ENCODE measurements at places on chromosomes 16 and 17.
A peak's percentile ranks its signal among the peaks of the same experiment; 100 is the strongest.

DNA sequence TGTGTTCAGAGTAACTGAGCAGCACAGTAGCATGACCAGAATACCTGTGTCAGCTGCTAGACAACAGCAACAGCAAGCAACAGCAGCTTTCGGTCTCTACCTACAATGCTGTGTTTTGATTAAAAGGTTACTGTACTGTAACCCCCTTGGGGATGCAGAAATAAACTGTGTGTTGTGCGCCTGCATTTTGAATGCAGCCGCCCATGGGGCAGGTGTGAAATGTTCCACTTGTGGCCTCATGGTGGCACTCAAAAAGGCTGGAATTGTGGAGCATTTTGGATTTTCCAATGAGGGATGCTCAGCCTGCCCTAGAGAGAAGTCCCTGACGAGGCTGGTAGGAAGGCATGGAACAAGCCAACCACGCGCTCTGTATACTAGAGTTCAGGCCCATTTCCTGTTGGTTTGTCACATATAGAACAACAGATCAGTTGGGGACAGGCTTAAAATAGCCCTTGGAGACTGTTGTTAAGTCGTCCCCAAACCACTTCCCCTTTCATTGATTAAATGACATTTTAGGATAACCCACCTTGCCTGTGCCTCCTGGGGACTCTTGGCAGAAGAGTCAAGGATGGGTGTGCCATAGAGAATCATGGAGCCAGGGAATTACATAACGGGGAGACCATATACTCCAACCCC, 27.1 kb downstream of the SCPEP1 start:
- no peak for DNase-seq

DNA sequence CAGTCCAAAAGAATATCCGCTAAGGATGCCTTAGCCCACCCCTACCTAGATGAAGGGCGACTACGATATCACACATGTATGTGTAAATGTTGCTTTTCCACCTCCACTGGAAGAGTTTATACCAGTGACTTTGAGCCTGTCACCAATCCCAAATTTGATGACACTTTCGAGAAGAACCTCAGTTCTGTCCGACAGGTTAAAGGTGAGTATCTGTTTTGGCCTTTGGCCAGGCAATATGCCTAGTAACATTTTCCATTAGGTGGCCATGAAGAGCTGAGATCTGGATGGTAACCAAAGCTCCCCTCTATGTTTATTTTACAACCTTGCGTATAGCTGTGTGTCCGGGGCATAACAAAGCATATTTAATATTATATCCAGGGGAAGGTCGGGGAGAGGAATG, 128.0 kb upstream of the TMEM97 start:
- no peak for DNase-seq

DNA sequence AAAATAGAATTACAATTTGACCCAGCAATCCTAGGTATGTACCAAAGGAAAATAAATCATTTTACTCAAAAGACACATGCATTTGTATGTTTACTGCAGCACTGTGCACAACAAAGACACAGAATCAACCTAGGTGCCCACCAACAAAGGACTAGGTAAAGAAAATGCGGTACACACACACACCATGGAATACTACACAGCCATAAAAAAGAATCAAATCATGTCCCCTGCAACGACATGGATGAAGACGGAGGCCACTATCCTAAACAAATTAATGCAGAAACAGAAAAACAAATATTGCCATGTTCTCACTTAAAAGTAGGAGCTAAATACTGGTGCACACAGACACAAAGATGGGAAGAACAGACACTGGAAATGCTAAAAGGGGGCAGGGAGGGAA, 36.2 kb downstream of the BRD7 start:
- DNase-seq: no peak

DNA sequence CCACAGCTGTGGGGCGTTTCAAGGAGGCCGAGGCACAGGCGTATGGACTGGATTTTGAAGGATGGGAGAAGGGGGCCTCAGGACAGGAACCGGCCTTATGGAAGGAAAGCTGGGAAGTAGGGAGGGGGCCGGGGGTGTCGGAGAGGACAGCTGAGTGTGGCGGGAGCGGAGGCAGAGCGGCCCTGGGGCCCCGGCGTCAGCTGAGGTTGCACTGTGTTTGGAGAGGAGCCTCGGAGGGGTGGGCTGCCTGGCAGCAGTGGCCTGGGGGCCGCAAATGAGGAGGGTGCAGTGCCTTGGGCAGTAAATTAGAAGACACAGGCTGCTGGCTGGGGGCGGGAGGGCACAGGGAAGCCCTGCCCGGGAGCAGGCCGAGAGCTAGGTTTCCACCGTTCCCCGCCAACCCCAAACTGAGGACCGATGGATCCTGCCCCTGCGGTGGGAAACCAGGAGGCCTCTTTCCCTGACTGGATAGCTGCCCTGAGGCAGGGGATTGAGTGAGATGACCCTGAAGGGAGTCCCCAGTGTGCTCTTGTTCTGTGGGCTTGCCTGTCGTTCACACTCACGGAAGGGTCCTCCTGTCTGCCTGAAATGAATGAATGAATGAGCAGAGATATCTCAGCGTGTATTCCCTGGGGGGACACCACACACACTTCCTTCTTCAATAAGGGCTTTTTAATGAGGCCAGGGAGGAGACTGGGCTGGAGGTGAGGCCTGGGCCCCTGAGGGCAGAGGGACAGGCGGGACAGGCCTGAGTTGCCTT, 18.4 kb downstream of the FOXJ1 start:
- DNase-seq: no peak

GRCh38 chr17:72976971-72977770, 115.3 kb downstream of the SLC39A11 start:
- peak; percentile 88 for DNase-seq
